Suppressor macrophage treated with lipopolysaccharide for 1 hour (primary cell): ENCODE measurements at places on chromosomes 7 and 10.

DNA sequence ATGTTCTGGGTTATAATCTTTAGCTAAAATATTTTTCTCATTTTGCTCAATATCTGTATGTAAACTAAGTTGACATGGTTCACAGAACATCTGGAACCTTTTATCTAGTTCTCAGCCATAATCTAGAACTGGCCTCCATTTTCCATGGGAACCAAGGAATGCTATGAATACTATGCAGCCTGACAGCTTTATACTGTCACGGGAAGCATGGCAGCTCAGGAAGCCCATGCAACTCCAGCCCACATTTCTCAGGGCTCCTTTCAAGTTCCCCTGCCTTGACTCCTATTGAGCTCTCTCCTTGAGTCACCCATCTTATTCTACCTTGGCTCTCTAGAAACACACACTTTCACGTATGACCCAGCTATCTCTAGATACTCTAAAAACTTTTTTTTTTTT is 36.6 kb upstream of the PRKAR2B start:
- no peak for DNase-seq

DNA sequence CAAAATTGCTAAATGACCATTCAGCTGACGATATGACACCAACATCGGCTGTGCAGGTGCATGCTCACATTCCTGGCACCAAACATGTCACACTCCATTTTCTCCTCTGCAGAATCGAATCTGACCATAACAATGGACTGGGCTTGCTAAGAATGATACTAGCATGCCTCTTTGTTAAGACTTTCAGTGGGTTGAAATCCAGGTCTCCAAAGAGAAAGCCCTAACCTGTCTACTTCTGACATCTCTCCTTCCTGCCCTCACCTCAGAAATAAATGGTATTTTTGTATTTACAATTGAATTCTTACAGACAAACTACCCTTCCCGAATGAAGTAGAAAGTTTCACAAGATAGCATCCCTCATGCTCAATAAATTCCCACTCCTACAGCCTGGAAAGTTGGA is 373.9 kb downstream of the KCNMA1 start:
- no peak for DNase-seq

- no peak for DNase-seq
Observed at GRCh38 chr10:127523476-127523875, 25.6 kb upstream of the NPS start.

DNA sequence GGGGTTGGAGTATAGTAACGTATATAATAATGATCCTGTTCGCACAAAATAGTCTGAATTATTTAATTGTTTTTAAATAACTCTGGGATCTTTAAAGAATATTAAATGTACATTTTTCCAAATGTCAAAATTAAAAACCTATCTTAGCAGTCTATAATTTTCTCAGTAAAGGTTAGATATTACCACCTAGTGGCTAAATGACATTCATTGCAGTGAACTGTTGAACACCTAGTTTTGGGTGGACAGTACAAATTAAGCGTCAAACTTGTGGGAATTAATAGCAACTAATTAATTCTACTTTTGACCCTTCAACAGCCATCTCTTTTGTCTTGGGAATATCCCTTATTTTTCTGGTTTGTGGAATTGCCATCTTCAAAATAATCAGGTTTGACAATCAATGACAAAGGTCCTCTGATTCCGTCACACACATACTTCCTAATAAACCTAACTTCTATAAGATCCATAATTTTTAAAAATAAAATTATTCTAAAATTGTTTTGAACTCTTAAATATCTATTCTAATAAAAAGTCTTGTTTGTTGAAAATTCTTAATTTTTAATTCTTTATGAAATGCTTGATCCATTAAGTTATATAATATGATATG is 165.7 kb downstream of the SEMA3D start:
- peak; percentile 24 for DNase-seq

DNA sequence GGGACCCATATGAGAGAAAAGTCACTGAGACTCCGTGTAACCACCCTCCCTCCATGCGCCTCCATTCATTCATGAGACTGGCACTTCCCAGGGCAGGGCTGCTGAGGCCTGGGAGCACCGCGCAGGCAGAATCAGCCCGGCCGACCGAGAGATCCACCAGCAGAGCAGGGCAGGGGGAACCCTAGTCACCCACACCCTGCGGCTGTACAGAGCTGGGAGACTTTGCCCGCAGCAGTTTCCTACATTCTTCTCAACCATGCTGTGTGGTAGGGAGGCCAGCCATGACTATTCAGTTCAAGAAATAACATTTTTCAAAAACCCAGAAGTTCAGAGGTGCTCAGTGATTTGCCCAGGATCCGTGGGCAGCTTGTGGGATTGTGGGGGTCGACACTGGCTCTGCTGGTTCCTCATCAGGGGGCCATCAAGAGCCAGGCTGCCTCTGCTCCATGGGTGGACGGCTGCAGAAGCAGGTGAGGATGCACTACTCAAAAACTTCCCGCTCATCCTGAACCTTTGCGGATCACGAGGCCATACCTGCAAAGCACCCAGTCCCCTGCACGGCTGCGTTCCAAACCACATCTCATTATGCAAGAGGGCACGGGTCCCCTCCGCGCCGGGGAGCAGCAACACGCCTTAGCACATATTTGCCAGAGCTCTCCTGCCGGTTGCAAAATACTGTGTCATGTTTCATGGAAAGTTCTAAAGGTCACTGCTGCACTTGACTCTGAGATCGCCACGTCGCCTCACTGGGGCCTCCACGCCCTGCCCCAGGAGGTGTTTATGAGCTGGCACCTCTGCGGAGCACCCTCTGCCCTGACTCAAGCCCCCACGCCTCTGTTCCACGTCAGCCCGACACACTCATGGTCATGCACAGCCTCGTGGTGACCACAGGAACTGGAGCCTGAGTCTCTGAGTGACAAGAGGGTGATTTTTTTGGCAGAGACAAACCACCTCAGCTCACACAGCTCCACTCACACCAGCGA is 132.0 kb downstream of the PRKAG2 start:
- peak; percentile 96 for DNase-seq

DNA sequence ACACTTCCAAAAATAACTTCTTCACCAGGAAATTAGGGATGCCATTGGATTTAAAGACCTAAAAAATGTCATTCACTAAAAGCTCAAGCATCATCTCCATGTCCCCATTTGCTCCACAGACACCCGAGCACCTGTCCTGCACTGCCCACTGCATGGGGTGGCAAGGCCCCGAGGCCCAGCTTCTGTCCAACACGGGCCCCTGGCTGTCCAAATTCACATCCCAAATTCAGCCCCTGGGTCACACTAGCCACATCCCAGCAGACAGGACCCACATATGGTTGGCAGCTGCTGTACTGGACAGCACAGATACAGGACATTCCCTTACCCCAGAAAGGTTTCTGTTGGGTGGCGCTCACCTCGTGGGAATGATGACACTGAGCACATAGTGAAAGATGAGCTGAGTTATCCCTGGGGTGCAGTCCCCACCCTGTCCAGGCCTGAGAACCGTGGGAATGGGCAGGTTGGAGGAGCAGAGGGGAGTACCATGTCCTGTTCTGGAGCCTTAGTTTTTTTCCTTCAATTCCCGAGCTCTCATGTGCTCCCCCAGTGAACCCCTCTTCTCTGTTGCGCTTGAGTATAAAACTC is 55.3 kb downstream of the CSGALNACT2 start:
- no peak for DNase-seq

DNA sequence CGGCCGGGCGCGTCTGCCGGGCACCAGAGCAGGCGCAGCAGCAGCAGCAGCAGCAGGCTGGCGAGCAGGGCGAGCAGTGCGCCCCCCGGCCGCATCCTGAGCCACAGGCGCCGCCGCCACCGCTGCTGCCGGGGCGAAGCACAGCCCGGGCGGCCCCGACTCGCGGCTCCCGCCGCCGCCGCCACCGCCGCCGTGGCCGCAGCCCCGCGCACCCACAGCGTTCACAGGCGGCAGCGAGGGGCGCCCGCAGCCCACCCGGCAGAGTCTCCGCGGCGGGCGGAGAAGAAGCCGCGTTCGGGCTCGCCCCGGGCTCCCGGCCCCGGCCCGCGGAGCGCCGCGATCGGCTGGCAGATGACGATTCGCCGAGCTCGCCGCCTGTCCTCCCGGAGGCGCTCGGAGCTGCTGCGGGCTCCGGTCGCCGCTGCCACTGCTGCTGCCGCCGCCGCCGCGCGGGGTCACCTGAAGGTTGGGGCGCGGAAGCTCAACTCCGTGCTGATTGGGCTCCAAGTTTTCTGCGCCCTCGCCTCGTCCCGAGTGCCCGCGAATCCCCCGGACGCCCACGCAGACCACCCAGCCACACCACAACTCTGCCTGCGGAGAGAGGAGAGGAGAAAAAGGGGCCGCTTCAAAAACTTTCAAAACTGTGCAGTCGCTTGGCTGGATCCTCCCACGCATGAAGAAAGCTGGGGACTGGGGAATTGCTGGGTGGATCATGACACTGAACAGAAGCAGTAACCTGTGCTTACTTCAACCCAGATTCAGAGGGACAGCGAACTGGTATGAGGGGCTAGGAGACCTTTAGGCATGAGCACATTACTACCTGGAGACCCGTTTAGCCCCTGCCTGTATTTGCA is at the start of gene ST8SIA6:
Gene ST8SIA6, minus strand, starts transcription at position 435 of the 854 bp plus-strand sequence. Its CDS starts 340 bp downstream, at position 95.
- peak; percentile 53 for DNase-seq

- DNase-seq, result peak; percentile 97
Observed at GRCh38 chr7:191981-192649, at the start of gene FAM20C. FAM20C (plus strand) TSS chr7:192571; CDS start chr7:193200, 629 bp downstream.

GRCh38 chr7:953547-954327 is 743 bp downstream of the ADAP1 start:
- DNase-seq, result peak; percentile 87

DNA sequence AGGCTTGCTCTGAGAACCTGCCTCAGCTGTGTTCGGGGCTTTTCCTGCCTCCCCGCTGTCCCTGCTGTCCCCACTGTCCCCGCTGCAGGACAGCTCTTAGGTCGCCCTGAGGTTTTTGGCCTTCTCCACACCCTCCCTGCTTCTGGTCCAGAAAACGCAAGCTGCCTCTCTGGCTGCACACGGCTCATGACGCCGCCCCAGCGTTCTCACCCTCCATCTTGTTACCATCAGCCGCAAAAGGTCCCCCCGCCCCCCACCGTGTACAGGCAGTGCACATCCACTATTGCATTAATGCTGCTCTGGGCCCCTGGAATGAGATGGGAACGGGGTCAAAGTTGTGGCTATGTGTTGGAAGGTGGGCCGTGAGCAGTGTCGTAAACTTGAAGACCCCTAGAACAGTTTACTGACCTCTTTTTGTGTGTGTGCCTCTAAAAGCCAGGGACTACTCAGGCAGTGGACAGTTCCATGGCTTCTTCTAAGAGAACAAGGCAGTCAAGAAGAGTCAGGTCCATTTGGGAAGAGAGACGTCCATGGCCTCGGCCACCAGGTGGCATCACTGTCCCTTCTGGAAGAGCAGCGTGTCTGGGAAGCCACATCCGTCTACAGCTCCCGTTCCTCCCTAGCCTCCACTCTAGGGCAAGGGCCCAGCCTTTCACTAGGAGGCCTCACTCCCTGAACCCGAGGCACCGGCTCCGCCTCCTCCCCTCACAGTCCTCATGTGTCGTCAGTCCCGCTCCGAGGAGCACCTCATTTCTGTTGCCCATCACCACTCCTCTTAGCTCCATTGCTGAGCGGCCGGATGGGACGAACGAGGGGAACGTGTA is 38.5 kb upstream of the MKRN1 start:
- DNase-seq, result peak; percentile 87

- no peak for DNase-seq
Observed at GRCh38 chr10:133336118-133336576, 549 bp downstream of the CALY start.

DNA sequence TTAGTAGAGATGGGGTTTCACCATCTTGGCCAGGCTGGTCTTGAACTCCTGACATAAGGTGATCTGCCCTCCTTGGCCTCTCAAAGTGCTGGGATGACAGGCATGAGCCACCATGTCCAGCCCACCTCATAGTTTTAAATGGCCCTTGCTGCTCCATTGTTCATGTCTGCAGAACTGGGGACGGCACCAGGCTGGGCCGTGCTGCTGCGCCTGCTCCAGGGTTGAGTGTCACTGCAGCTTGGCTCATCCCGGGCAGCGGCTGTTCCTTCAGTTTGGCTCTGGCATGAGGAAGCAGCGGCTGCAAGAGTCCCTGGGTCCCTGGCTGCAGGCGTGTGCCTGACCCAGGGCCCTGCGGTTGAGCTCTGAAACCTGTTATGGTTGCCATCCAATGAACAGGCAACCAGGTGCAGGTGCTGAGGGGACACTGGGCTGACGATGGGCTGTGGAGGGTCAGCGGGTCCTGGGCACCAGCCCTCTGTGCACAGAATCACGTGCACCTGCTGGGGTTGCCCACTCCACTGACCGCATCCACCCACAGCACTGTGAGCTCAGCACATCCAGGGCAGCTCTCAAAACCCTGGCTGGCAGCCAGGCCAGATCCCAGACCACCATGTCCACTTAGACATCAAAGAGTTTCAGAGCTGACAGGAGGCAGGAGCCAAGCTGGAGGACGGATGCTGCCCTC is 70.2 kb upstream of the PPP2R2D start:
- DNase-seq, result no peak

- no peak for DNase-seq
Observed at GRCh38 chr7:107125475-107125874, 43.3 kb upstream of the HBP1 start.

- peak; percentile 89 for DNase-seq
Observed at GRCh38 chr7:131011976-131012375, 278.0 kb upstream of the KLF14 start.

GRCh38 chr7:69946901-69947300 is 348.6 kb downstream of the AUTS2 start:
- no peak for DNase-seq

DNA sequence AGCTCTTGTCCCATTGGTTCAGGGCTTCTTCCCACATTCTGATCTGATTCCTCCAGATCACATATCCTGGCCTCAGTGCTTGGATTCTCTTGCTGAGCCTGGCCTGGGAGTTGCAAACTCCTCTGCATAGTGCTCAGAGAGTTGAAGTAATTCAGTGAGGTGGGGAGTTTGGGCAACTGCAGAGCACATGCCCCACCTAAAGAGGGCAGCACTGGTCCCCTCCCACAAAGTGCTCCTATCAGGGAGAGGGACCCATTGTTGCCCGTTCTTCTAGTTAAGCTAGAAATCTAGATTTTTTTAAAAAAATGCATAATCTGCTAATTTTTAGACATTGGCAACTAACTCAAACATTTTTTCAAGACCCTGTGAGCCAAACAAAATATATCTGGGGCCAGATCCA is 45.1 kb downstream of the CHN2 start:
- peak; percentile 53 for DNase-seq

DNA sequence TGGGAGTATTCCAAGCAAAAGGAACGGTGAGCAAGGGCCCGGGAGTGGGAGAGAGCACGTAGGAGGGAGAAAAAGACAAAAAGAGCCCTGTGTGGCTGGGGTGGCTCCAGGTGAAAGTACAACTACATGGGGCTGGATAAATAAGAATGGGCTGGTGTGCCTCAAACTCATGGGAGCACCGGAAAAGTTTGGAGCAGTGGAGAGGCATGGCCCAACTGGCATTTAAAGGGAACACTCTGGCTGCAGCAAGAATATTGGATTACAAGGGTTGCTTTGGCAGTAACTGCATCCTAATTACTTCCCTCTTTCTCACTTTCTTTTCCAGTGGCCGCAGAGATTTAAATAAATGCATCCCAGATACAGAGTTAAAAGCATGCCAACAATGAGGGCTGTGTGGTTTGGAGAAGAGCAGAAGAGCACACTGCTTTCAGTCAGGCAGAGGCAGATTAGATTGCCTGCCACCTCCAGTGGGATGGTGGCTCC is 39.1 kb upstream of the HERPUD2 start:
- no peak for DNase-seq

GRCh38 chr10:109474261-109474660 is 449.1 kb downstream of the XPNPEP1 start:
- DNase-seq, result no peak
